ENCODE measurements at places on chromosomes 2 and 18.

DNA sequence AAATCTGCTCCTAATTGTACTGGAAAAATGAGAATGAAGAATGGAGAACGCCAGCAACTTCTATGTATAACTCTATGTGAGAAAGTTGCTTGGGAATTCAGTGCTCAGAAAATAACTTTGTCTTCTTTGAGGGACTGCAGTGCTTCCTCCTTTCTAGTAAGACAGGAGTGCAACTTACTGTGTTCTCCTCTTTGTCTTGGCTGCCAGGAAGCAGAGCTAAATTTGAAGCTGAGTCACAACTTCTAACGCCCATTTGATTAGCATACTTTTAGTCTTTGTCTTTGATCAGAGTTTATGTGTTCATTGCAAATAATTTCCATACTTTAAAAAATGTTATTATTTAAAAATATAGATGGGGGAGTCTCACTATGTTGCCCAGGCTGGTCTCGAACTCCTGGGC, 6.6 kb downstream of the ARHGAP25 start:
- H3K27ac ChIP-seq: no peak overlapping the region
- H3K4me3 ChIP-seq: no peak overlapping the region
- peak; percentile 37 for DNase-seq
- H3K27me3 ChIP-seq: peaks cover 8% of the 10 kb centered on the region

GRCh38 chr2:43376523-43377198, 150.3 kb upstream of the ZFP36L2 start:
- H3K4me3 ChIP-seq: no peak overlapping the region
- no peaks in the 10 kb centered on the region for H3K27me3 ChIP-seq
- DNase-seq: no peak
- H3K36me3 ChIP-seq: no peaks in the 10 kb centered on the region

GRCh38 chr2:165953306-165953654, 296 bp downstream of the TTC21B start:
- H3K4me1 ChIP-seq: no peaks in the 10 kb centered on the region
- peaks cover 12% of the 10 kb centered on the region for H3K36me3 ChIP-seq
- peak overlapping the region; percentile 66 for H3K27ac ChIP-seq
- no peaks in the 10 kb centered on the region for H3K27me3 ChIP-seq

DNA sequence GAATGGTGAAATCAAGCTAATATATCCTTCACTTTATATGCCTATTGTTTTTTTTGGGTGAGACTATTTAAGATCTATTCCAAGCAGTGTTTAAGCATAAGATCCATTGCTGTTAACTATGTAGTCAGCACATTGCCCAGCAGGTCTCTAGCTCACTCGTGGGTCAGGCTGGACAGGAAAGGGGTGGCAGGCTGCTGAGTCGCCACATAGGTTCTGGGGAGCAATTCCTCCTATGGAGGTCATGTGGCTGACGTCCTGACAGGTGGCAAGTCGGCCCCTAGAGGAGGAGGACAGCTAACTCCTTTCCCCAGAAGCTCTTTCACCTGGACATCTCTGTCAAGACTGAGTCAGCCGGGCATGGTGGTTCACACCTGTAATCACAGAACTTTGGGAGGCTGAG, 13.9 kb upstream of the RAB31 start:
- H3K4me3 ChIP-seq: no peak overlapping the region
- H3K36me3 ChIP-seq: no peaks in the 10 kb centered on the region
- H3K27ac ChIP-seq: no peak overlapping the region
- no peaks in the 10 kb centered on the region for H3K4me1 ChIP-seq

- no peaks in the 10 kb centered on the region for H3K27me3 ChIP-seq
- H3K36me3 ChIP-seq: no peaks in the 10 kb centered on the region
- H3K4me1 ChIP-seq: no peaks in the 10 kb centered on the region
- H3K4me3 ChIP-seq: no peak overlapping the region
- H3K27ac ChIP-seq: no peak overlapping the region
- no peak for DNase-seq
Measured at GRCh38 chr2:220646424-220646823, 925.7 kb downstream of the EPHA4 start.

- H3K4me3 ChIP-seq: no peak overlapping the region
- H3K36me3 ChIP-seq: no peaks in the 10 kb centered on the region
- peak; percentile 83 for DNase-seq
- no peaks in the 10 kb centered on the region for H3K27me3 ChIP-seq
- H3K27ac ChIP-seq: no peak overlapping the region
Measured at GRCh38 chr18:54806526-54806925, 21.8 kb upstream of the RAB27B start.

DNA sequence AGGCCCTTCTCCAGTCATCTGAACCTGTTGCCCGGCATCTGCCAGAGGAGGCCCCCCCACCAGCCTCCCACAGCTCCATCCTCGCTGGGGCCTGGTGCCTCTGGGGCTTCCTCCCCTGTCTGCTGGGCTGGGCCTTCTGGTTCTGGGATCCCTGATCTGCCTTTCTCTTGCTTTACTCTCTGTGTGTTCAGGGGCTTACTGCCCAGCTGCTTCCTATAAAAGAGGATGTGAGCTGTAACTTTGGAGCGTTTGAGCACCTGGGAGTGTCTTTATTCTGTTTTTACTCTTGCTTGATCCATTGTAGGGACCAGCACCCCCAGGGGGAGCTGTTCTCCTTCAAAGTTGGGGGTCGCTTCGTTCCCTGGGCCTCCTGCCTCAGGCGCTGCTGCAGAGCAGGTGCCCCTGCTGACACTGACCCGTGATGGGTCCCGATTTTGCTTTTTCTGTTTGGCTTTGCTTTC, 23.1 kb upstream of the FAHD2A start:
- H3K27me3 ChIP-seq: no peaks in the 10 kb centered on the region
- H3K27ac ChIP-seq: no peak overlapping the region
- H3K36me3 ChIP-seq: peaks cover 82% of the 10 kb centered on the region
- peaks cover 9% of the 10 kb centered on the region for H3K4me1 ChIP-seq

- H3K27me3 ChIP-seq: no peaks in the 10 kb centered on the region
- no peak overlapping the region for H3K4me3 ChIP-seq
- H3K36me3 ChIP-seq: peaks cover 82% of the 10 kb centered on the region
- peaks cover 9% of the 10 kb centered on the region for H3K4me1 ChIP-seq
Measured at GRCh38 chr18:45852631-45853030, 27.2 kb downstream of the SIGLEC15 start.

- H3K4me3 ChIP-seq: no peak overlapping the region
- H3K27me3 ChIP-seq: no peaks in the 10 kb centered on the region
- H3K4me1 ChIP-seq: no peaks in the 10 kb centered on the region
- DNase-seq: no peak
- H3K36me3 ChIP-seq: no peaks in the 10 kb centered on the region
- H3K27ac ChIP-seq: no peak overlapping the region
Measured at GRCh38 chr2:197372592-197372991, 62.0 kb upstream of the ANKRD44 start.

- H3K4me1 ChIP-seq: no peaks in the 10 kb centered on the region
- H3K27ac ChIP-seq: no peak overlapping the region
- DNase-seq: no peak
- no peak overlapping the region for H3K4me3 ChIP-seq
- H3K27me3 ChIP-seq: no peaks in the 10 kb centered on the region
Measured at GRCh38 chr2:191188550-191189093, 37.8 kb upstream of the STAT4 start.

DNA sequence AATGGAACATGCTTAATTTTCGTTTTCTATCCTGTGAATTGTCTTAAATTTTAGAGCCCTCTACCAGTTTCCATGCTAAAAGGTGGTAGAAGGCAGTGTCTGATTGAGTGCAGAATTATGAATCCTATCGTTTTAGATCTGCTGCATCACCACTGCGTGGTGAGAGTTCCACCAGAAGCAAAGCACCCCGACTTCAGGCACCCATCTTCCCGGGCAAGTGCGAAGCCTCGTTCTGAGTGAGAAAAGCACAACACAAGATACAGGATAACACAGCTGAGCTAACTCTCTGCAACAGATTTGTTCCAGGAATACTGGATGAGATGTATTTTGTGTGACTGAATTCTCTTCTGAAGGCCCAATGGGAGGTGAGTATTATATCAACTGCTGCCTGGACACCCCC, 471.5 kb downstream of the EIPR1 start:
- DNase-seq: no peak
- H3K36me3 ChIP-seq: no peaks in the 10 kb centered on the region
- H3K4me3 ChIP-seq: no peak overlapping the region
- H3K4me1 ChIP-seq: no peaks in the 10 kb centered on the region

DNA sequence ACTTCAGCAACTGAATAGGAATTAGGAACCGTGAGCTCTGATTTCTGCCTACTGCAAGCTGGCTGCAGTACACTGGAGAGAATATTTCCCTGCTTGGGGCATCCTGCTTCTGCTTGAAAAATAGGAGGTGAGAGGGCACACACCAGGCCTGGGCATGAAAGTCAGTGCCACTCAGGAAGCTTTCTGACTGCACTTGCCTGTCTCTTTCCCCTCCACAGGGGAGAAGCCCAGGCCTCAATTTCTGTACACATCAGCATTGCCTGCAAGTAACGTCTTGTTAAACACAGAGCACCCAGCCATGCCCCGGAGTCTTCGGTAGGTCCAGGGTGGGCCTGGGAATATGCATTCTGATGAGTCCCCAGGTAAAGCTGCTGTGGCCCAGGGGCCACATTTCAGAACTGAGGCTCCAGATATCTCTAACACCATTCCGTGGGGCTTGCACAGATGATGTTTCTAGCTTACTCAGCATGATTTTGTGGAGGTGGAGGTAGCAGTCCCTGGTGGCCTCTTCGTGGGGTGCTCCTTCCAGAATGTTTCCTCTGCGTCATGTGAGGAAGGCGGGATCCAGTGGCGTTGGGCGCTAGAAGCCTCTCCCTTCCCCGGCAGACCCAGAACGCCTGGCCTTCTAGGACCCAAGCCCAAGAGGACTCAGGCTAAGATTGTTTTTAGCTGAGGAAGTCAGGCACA, 114.1 kb downstream of the ZBTB7C start:
- no peak overlapping the region for H3K27ac ChIP-seq
- H3K4me1 ChIP-seq: peaks cover 3% of the 10 kb centered on the region
- no peak for DNase-seq

DNA sequence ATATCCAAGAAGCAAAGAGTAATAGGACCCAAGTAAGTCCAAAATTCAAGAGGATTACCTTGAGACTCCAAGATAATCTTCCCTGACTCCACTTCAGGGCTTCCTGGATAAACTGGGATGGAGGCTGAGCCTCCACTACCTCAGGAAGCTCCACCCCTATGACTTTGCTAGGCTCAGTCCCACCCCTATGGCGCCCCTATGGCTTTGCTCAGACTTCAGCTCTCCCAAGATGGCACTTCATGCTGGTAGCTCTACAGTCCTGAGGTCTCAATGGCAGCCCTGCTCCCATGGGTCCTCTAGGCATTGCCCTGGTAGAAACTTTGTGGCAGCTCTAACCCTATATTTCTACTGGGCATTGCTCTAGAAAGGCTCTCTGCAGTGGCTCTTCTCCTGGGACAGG, 69.9 kb upstream of the CHAC2 start:
- H3K4me1 ChIP-seq: no peaks in the 10 kb centered on the region
- no peak overlapping the region for H3K27ac ChIP-seq
- H3K4me3 ChIP-seq: no peak overlapping the region

DNA sequence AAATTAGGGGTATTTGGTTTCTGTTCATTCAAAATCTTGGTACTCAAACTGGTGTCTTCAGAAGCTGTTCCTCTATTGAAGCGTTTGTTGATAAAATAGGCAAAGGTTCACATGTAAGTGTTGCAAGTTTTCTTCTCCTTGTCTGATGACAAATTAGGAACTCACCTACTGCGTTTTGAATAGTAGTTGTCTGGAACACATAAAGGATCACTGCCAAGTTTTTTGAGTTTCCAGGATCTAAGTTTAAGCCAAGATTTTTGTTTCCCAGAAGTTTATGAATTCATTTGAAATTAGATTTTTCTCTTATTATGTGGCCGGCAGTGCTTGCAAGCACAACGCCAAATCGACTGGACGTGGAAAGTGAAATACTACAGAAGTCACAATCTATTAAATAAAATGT, 85.4 kb downstream of the ARHGEF33 start:
- no peaks in the 10 kb centered on the region for H3K4me1 ChIP-seq
- no peaks in the 10 kb centered on the region for H3K36me3 ChIP-seq
- no peak overlapping the region for H3K4me3 ChIP-seq
- DNase-seq: no peak
- H3K27me3 ChIP-seq: no peaks in the 10 kb centered on the region
- no peak overlapping the region for H3K27ac ChIP-seq

- peaks cover 18% of the 10 kb centered on the region for H3K36me3 ChIP-seq
- H3K27ac ChIP-seq: no peak overlapping the region
- no peaks in the 10 kb centered on the region for H3K27me3 ChIP-seq
- H3K4me1 ChIP-seq: peaks cover 8% of the 10 kb centered on the region
- no peak for DNase-seq
Measured at GRCh38 chr2:36397728-36398413, 42.3 kb downstream of the CRIM1 start.

DNA sequence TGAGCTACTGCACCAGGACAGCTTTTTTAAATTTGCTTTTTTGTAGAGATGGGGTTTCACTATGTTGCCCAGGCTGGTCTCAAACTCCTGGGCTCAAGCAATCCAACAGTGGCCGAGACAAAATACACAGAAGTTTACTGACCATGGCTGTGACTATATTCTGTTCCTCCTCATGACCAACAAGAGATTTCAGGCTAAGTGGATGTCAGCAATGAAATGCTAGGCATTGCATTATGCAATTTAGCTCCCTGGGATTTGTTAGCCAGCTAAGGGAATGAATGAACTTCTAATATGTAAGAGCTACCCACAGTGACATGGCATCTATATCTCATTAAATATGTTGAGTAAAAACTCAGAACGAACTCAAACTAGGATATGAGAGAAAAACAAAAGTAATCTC, 81.9 kb upstream of the MBOAT2 start:
- no peaks in the 10 kb centered on the region for H3K27me3 ChIP-seq
- H3K4me1 ChIP-seq: peaks cover 3% of the 10 kb centered on the region
- peak; percentile 50 for DNase-seq
- no peak overlapping the region for H3K27ac ChIP-seq
- no peak overlapping the region for H3K4me3 ChIP-seq
- H3K36me3 ChIP-seq: no peaks in the 10 kb centered on the region

- peaks cover 52% of the 10 kb centered on the region for H3K27me3 ChIP-seq
- DNase-seq: peak; percentile 90
- no peaks in the 10 kb centered on the region for H3K36me3 ChIP-seq
- no peak overlapping the region for H3K4me3 ChIP-seq
Measured at GRCh38 chr2:38462121-38462661, 85.1 kb upstream of the ATL2 start.

DNA sequence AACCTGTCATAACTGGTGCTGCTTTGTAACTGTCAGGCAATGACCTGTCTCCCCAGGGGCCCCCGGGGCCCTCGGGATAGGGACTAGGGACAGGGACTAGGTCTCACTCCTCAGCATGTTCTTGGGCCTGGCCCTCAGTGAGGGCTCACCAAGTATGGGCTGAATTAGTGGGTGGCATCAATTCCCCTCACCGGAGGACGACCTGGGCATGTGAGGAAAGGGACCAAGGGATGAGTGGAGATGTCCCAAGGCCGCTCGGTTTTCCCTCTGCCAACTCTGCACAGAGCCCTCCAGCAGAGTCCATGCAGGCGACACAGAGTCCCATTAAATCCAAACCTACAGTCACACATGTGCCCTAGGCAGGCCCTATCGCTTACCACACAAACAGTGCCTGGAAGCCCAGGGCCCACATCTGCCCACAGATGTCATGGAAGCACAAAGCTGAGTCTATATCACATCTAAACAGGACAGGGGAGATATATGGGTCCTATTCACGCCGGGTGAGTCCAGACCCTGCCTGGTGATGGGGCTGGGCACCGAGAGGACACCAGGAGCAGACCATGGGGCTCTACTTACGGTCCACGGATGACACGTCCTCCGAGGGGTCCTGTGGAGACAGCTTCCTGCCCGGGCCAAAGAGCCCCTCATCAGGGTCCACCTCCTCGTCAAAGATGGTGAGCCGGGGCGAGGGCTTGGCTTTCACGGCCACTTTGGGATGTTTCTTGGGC, 26.6 kb downstream of the HS1BP3 start:
- DNase-seq: no peak
- no peaks in the 10 kb centered on the region for H3K27me3 ChIP-seq
- H3K4me1 ChIP-seq: peaks cover 59% of the 10 kb centered on the region
- H3K4me3 ChIP-seq: no peak overlapping the region
- H3K27ac ChIP-seq: no peak overlapping the region
